GF-D8 (cell line): ENCODE measurements at places on chromosomes 11 and 22.

- DNase-seq = no peak
Measured at GRCh38 chr22:32788904-32789624, 12.4 kb upstream of the TIMP3 start.

- no peak for DNase-seq
Measured at GRCh38 chr22:31122196-31122531, 602 bp upstream of the INPP5J start.

- no peak for DNase-seq
Measured at GRCh38 chr11:94768602-94769541, 716 bp downstream of the AMOTL1 start.

- no peak for DNase-seq
Measured at GRCh38 chr11:61290905-61291690, 4.0 kb downstream of the VWCE start.

DNA sequence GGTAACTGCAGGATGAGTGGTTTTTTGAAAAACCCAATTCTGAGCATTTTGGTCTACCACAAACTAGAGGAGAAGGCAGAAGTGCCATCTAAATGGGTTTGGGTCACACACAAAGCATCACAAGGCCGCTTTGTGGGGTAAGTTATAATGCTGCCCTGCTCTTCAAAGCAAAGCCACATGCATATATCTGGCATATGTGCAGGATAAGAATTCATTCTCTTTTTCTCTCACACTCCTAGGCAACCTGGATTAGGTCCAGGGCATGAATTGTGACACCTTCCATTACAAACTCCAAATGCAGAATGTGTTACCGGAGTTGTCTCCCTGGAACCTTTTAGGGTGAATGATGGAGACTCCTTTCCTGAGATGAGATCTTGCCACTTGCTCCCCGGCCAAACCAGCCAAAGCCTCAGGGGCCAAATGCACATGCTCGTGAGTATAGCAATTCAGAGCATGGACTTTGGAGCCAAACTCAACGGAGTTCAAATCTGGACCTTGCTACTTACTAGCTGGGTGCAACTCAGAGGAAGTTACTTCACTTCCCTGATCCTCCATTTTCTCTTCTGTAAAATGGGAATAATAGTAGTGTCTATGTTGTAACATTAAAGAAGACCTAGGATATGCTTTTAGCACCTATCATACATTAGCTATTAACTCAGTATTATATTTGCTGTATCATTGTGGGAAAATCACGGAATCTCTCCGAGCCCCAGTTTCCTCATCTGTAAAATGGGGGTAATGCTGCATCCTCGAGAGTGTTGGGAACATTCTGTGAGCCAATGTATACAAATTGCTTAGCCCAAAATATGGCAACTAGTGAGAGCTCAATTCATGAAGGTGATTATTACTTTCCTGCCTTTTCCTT lies 96.6 kb downstream of the COMMD9 start:
- no peak for DNase-seq

GRCh38 chr22:33240888-33241475 lies 182.8 kb upstream of the SYN3 start:
- no peak for DNase-seq

- no peak for DNase-seq
Measured at GRCh38 chr11:123547180-123547579, 107.2 kb downstream of the SCN3B start.

DNA sequence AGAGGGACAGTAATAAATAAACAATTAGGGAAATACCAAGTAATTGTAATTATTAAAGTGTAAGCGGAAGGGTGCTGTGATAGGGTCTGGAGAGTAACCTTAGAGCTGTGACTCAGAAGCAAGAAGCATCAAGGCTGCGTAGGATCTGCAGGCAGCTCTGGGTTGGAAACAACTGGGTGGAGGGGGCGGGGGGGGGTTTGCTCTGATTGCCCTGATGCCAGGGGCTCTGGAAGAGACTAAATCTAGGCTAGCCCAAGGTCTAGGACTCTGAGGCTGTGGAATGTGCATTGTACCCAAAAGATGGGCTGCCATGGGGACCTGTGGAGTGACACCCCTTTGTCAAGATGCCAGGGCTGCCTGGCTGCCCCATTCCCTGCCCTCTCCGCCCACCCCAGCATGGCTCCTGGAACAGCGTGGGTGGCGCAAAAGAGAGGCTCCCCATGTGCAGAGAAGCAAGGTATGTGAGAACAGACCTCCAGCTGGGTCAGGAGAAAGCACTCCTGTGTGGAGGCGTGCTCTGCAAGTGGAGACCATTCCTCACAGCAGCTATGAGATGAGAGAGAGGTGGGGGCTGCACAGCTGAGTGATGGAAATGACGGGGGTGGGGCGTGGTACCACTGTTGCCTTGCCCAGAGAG lies 101.1 kb upstream of the CRYBB3 start:
- no peak for DNase-seq

GRCh38 chr11:9203691-9204311 lies 61.3 kb downstream of the DENND5A start:
- no peak for DNase-seq

DNA sequence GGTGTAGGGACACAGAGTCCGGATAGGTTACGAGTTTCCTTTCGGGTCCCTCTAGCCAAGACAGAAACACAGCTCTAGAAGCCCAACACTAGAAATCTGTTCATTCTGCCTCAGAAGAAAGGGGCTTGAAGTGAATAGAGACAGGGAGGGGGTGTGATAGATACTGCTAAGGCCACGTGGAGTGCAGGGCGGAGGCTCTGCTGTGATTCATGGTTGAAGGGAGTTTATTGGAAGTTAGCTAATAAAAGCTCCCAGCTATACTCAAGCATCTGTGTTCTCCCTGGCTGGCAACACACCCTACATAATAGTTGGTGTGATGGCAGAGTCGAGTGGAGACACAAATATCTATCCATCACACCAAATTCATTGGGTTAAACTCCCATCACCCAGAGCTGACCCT lies 337.4 kb downstream of the CADM1 start:
- no peak for DNase-seq

DNA sequence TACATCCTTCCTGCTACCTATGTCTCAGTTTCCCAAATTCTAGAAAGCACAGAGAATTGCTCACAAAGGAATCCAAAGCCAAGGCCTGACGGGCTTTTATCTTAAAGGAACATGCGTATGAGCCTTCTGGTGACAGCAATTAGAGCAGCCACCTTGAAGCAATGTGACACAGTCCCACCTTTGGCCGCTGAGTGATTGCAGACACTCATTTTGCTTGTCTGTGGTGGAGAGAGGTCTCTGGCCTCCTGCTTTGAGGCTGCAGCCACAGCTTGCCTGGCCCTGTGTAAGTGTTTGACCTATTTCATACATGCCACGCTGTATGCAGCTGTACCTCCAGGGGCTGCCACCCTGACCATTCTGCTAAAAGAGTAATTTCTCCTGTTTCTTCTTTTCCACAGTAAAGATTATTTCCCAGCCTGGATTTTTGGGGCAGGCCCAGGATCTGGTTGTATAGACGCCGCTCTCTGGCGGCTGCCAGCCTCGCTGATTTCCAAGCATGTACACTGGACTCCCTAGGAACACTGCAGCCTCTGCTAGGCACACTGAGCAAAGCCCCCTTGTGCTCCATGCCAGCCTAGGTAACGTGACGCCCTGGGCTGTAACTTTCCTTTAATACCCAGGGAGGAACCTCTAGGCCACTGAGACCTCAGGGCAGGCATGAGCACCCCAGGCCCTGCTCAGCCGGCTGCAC lies 1.1 kb upstream of the TMA7B start:
- DNase-seq = no peak

- DNase-seq = no peak
Measured at GRCh38 chr22:32572741-32573500, 98.3 kb downstream of the FBXO7 start.

DNA sequence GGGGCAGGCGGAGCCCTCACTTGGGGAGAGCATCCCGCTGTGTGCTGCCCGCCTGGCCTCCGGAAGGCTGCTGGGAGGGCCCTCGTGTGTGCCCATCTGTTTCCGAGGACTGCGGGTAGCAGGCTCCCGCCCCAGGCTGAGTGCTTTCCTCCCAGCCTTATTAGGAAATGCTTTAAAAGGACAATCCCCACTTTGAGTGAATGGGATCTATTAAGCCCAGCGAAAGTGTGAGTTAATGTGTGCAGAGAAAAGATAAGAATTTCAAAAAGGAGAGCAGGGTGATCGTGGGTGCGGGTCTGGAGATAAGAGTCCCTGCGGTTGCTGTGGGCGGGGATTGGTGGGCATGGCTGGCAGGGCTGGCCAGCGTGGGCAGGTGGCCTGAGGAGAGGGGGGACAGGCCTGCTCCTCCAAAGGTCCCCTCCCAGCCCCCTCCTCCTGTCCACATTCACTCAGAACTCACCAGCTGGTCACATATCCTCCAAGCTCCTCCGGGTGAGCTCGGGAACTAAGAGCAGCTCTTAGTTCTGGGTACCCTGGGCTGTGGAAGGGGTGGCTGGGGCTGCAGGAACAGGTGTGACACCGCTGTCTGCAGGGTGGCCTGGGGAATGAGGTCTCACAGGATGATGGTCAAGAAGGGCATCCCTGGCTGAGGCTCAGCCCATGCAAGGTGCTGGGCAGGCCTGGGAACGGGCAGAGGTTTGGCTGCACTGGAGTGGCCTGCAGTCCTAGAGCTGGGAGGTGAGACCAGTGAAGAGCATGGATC lies 1260.3 kb downstream of the BRD1 start:
- peak; percentile 21 for DNase-seq

DNA sequence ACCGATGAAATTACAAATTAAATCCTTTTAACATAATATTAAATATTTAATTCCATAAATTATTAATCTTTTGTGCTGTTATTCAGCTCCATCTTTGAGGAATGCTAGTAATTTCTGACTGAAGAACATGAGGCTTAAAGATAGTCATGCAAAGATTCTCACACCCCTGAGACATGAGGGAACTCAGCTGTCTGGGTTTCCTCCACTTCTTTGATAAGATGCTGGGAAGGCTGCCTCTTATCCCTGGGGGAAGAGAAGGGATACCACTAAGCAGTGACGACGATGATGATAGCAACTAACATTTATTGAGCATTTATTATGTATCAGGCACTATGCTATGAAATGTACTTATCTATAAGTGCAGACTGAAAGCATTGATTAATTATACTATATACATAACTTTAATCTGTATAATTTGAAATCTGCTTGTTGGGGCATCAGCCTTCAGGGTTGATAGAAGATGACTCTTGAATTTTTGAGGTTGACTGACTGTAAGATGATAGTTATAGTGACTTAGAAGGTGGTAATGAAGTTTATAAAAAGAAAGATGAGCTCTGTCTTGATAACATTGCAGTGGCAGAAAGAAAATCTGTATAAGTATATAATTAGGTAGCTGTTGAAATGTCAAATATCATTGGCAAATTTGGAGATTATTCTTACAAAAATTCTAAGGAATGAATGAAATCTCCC lies 78.4 kb downstream of the SIK2 start:
- no peak for DNase-seq

DNA sequence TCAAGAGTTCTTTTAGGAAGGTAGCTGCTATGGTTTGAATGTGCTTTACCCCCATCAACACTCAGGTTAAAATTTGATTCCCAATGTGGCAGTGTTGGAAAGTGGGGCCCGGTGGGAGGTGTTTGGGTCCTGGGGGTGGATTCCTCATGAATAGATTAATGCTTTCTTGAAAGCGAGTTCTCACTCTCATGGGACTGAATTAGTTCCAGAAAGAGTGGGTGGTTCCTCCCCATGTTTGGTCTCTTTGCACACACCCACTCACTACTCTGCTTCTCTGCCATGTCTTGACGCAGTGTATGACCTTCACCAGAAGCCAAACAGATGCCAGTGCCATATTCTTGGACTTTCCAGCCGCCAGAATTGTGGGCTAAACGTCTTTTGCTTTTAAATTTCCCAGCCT lies 394.4 kb downstream of the OPCML start:
- no peak for DNase-seq

GRCh38 chr11:45885274-45885920 lies at the start of gene MAPK8IP1:
Gene MAPK8IP1 (plus strand): TSS chr11:45885651. CDS start chr11:45885821, 170 bp downstream.
- DNase-seq = no peak

- no peak for DNase-seq
Measured at GRCh38 chr11:95154514-95154913, 64.9 kb downstream of the ENDOD1 start.

GRCh38 chr11:103618528-103618927 lies 417.9 kb upstream of the DDI1 start:
- no peak for DNase-seq

DNA sequence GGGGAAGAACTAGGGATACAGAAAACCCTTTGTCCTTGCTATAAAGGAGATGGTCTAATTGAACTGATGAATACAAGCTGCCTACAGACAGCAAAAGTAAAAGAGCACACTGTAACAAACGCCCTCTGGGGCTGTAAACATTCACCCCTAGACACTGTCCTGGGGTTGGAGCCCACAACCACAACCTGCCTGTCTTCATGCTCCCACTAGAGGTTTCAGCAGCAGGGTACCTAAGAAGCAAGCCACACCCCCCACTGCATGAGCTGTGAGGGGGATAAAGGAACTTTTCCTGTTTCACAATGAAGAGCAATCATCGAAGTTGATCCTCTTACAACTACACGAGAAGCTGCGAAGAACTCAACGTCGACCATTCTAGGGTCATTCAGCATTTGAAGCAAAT lies 90.5 kb upstream of the LUZP2 start:
- no peak for DNase-seq

- DNase-seq = no peak
Measured at GRCh38 chr11:64058494-64058893, 22.8 kb downstream of the FLRT1 start.

- no peak for DNase-seq
Measured at GRCh38 chr11:43316451-43316850, 4.7 kb downstream of the API5 start.

DNA sequence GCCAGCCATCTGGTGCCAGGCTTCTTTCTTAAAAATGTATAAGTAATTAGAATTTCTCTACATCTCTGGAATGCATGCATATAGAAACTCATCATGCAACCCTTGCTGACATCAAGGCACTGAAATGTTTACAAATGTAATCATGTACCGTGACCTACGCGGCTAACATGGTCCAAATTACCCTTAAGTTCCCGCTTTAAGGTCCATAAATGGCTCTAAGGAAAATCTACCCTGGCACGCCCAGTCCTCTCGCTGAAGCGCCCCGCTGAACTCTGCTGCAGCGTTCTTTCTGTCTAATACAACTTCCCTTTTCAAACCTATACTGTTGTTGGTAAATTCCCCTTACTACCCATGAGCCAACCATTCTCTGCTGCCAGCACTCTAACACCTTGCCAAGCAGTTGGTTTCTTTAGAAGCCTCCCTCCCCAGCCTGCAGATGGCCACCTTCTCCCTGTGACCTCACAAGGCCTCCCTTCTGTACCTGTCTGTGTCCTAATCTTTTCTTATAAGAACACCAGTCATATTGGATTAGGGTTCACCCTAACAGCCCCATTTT lies 13.5 kb upstream of the HMOX1 start:
- peak; percentile 23 for DNase-seq

DNA sequence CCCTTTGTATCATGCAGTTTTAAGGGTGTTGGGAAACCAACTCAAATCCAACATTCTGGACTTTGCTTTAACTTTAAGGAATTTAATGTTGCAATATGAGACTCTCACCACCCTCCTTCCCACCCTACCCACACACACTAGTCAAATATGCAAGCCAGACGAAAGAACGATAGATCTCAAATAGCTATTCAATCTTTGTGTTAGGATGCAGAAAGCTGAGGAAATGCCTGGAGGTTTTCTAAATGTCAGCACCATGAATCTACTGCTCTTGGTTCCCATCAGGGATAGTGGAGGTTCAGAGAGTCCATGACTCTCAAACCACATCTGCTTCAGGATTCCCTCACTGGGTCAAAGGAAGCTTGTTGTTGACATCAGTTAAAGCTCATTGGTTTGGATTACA lies 33.7 kb downstream of the EXPH5 start:
- DNase-seq = no peak
